Astrocyte of the hippocampus (primary cell): ENCODE measurements at places on chromosomes 6 and 20.
A peak's percentile ranks its signal among the peaks of the same experiment; 100 is the strongest.

- peak; percentile 19 for DNase-seq
Measured at GRCh38 chr6:114140416-114140815, 169.5 kb upstream of the HDAC2 start.

DNA sequence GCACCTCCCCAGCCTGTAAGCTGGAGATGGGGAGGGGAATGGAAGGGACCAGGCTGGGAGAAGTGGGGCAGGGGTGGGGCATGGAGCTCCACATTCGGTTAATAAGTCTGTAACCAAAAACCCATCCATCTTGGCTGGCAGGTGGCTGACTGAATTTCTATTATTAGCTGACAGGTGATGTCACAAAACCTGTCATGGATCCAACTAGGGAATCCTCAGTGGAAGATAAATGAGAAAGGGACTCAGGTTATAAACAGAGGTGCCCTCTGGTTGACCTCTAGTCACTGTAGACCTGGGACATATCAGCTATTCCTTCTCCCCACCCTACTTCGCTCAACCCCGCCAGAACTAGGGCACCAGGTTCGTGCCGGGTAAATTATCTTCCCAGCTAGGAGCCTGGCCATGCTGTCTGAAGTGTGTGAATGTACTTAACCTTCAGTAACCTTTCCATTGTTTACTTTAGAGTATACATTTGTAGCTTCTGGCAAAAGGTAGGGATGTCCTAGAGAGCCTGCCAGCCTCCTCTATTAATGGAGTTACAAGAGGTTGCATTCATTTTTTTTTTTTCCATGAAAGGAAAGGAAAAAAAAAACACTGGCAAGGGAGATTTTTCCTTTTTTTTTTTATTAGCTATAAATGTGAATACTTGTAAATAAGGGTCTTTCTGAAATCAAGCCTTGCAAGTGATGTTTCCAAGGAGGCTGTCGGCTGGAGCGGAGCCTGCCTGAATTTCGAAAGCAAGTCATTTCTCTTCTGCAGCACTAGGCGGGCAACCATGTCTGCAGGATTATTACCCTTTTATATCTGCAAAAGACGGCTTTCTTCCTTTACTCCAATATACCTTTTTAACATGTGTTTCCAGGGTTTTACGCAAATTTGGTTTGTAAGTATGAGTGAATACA, 135.9 kb downstream of the TMEM242 start:
- DNase-seq = peak; percentile 11

GRCh38 chr20:3193806-3194616, 10.5 kb downstream of the DDRGK1 start:
- DNase-seq = no peak

DNA sequence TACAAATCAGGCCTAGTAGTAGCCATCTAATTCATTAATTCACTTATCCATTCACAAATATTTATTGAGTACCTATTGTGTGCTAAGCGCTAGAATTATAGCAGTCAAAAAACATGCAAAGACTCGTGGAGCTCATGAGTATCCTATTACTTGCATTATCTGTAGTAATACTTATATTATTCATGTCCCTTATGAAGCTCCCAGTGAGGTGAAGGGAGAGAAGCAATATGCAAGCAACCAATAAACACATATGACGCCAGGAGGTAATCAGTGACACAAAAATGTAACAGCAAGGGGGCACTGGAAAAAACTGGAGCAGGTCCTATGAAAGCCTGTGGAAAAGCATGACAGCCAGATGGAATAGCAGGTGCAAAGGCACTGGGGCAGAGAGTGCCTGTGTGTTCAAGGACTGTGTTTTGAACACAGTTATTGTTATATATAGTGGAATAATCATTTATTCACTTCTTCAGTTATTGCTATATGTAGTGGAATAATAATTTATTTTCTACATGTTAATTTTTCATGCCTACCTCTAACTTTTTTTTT, 109.5 kb downstream of the KIF13A start:
- DNase-seq = no peak

DNA sequence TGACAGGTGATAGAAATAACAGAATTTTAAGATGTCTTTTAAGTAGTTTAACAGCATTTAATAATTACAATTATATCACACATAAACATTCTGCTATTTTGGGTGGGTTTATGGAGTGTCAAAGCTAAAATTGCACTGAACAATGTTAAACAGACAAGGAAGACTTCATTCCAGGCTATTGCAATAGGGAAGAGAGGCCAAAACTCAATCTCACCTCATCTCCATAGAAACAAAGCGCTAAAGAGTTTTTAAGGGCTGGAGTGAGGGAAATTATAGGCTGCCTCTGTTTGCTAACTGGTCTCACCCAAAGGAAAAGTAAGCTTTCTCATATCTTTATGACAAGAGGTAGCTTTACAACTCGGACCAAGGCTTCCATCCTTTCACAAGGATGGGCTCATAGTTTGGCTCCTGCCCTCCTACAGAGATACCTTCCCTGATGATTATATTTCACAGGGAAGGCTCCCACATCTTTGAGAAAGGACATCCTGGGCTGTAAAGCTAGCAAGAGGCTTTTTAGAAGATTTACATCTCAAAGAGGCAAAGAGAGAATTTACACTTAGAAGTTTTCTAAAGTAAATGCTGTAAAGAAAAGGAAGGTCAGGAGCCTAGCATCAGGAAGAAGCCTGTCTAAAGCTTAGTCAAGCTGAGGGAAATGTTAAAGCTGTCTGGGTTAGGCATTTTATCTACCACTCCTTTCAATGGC, 350.2 kb upstream of the IMPG1 start:
- DNase-seq = no peak

- DNase-seq = no peak
Measured at GRCh38 chr6:27002447-27002846, 245.1 kb upstream of the PRSS16 start.

- no peak for DNase-seq
Measured at GRCh38 chr6:5582762-5583161, 321.4 kb downstream of the FARS2 start.

- no peak for DNase-seq
Measured at GRCh38 chr6:133183691-133184090, 57.5 kb upstream of the EYA4 start.

DNA sequence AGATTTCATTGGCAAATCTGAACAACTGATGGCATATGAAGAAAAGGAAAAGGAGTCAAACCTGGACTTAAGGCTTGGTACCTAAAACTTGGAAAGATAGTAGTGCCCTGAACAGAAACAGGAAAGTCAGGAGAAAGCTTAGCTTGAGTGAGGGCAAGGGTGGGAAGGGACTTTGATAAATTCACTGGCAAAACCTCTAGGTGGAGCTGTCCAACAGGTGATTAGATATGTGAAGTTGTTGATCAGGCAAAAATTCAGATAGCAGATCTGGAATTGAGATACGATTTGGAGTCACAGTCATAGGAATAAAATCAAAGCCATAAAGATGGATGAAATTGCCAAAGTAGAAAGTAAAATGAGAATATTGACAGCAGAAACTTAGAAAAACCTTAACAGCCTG, 16.1 kb upstream of the ZNF292 start:
- peak; percentile 59 for DNase-seq

GRCh38 chr6:12969966-12970365, 253.4 kb downstream of the PHACTR1 start:
- no peak for DNase-seq

DNA sequence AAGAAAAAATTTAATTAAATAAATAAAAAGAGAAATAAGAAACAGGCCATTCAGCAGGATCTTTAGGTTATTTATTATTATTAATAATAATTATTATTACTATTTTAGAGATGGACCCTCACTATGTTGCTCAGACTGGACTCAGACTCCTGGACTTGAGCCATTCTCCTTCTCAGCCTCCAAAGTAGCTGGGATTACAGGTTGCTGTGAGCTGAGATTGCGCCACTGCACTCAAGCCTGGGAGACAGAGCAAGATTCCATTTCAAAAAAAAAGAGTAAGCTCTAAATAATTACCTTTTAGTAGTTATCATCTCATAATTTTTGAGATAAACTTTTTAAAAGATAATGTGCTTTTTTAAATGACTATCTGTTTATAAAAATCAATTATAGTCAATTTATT, 1102.8 kb upstream of the GJE1 start:
- DNase-seq = no peak

GRCh38 chr6:43740961-43741764, 28.8 kb upstream of the VEGFA start:
- no peak for DNase-seq

DNA sequence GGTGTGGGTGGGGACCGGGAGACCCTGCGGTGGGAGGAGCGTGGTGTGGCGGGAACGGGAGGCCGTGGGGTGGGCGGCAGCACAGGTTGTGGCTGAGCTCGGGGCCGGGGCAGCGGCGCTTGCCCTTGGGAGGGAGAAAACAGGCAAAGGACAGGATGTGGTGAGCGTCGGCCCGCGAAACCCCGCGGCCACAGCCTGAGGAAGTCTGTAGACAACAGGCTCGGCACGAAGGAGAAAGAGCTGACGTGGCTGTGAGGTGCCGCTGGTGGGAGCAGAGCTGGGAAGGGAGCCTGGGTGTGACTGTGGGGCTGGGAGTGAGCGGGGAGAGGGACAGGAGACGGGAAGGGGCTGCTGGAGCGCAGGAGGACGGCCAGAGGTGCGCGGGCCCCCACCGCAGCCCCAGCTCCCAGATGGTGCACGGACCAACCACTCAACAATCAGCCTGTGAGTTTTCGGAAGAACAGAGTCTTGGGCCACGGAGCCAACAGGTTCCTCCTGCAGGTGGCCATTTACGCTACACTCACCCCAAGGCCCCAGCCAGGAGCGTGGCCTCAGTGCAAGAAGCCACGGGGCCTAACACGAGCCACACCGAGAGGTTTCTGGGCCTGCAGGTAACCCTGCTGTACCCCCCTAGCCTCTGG, 202.8 kb downstream of the DLL1 start:
- no peak for DNase-seq

GRCh38 chr20:30611239-30611984, 646.1 kb upstream of the DEFB115 start:
- no peak for DNase-seq

GRCh38 chr6:29547573-29547972, 12.0 kb downstream of the UBD start:
- DNase-seq = no peak

DNA sequence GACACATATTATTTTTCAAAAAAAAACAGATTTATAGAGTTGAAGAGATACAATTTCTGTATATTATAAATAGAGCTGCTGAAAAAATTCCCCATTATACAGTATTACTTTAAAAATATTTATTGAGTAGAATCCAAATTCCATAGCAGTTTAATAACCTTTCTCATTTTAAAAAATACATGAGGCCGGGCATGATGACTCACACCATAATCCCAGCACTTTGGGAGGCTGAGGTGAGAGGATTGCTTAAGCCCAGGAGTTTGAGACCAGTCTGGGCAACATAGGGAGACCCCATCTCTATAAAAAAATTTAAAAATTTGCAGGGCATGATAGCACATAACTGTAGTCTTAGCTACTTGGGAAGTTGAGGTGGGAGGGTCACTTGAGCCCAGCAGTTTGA, 13.0 kb downstream of the ATRN start:
- no peak for DNase-seq

DNA sequence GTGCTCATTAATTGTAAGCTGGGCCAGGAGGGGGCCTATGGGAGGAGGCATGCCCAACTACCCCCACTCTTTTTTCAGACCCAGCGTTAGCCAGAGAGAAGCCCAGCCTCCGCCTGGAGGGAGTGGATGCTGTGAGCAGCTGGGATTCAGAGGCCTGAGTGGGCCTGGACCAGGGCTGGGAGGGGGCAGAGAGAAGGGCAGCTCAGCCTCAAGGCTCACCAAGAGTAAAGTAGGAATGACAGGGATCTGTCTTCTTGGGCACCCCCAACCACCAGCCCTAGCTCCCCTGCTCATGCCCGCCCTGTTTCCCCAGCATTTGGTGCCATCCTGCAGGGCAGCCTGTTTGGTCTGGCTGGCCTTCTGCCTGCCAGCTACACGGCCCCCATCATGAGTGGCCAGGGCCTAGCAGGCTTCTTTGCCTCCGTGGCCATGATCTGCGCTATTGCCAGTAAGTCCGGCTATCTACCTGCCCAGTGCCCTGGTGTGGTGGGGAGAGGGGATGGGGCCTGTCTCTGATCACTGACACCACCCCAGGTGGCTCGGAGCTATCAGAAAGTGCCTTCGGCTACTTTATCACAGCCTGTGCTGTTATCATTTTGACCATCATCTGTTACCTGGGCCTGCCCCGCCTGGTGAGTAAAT, 6.8 kb downstream of the SLC29A1 start:
- no peak for DNase-seq

DNA sequence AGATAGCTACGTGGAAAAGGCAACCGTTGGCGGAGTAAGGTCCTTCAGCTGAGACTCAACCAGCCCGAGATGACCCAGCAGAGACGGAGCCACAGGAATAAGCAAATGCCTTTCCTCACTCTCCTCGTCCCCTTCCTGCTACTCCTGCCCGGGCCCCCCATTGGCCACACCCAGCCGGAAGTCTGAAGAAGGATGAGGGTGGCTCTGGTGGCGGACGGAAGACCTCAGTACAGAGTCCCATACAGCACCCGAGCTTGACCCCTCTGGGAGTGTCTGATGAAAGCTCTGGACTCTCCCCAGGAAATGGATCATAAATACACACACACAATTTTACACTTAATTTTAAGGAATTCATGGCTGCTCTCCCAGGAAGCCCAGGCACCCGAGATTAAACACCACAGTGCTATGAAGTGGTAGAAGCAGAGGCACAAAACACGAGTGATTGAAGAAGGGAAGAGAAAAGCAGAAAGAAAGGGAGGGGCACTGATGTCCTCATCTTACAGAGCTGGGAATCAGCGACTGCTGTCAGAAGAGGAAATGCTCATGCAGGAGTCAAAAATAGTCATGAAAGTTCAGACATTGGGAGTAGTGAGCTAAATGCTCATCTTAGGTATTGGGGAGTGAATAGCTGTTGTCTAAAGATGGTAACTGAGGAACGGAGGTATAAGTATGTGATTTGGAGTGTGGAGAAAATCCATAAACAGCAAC, 125.6 kb downstream of the BANF2 start:
- DNase-seq = no peak

GRCh38 chr20:15905661-15906060, 667.6 kb downstream of the KIF16B start:
- DNase-seq = no peak
